ENCODE measurements at places on chromosomes 4 and X.

GRCh38 chrX:129718676-129719075 is 20.1 kb upstream of the XPNPEP2 start:
- DNase-seq: no peak

DNA sequence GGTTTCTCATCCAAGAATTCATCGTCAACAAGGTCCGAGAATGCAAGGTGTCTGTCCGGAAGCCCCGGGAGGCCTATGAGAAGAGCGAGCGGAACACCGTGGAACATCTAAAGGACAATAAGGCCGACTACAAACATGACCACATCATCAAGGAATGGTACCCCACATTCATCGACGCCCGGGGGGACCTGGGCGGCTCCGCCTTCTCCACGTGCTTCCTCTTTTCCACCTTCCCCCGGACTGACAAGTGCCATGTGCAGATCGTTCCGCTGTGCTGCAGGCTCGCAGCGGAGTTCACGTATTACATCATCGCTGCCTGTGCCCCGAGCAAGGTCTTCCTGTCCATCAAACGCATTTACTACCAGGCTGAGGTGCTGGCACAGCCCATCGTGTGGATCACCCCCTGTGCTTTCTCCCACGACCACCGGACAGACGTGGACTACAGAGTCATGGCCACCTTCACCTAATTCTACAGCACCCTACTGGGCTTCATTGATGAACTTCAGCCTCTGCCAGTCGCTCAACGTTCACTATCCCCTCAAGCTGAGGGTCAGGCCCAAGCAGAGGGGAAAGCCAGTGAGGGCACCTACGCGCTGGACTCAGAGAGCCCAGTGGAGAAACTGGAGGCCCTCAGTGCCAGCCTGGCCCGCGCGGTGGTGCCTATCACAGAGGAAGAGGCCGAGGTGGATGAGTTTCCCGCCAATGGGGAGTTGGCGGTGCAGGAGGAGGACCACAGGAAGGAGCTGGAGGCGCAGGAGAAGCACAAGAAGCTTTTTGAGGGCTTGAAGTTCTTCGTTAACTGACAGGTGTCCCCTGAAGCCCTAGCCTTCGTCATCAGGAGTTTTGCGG is 125.9 kb upstream of the PABPC4L start:
- DNase-seq: peak; percentile 62

GRCh38 chrX:44949125-44949524 is 76.1 kb downstream of the KDM6A start:
- DNase-seq: no peak

DNA sequence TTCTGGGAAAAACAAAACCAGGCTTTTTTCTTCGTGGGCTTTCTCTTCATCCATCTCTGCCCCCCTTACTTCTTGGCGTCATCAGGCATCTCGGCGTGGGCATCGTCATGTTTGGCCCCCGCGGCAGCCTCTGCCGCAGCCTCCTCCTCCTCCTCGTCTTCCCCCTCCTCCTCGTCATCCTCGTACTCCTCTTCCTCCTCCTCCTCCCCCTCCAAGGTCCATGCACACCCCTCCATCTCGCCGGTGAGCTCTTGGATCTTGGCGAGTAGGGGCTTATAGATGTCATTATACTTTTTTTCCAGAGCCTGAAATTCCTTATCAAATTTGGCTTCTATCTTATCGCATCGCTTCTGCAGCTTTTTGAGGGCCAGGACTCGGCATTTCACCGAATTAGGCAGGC is 488 bp downstream of the NAP1L5 start:
- no peak for DNase-seq

- DNase-seq: no peak
These were observed 924.3 kb upstream of the SLIT2 start for GRCh38 chr4:19327364-19327763.

DNA sequence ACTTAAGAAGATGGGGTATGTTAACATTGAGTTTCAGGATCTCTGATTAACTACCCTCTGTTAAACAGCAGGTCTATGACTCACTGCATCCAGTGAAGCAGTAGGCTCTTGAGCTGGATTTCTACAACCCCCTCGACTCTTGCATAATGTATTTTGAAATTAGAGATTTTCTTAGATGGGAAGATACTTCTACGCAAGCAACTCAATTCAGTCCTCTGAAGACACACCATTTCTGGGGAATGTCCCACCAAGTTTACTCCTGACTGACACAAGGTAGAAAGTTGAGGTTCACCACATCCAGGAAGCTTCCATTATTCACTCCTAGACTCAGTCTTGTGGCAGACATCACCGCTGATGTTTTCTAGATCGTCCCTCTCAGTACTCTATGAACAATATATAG is 12.9 kb downstream of the PALLD start:
- DNase-seq: no peak

- DNase-seq: no peak
These were observed 54.0 kb downstream of the SNX25 start for GRCh38 chr4:185263419-185263818.

DNA sequence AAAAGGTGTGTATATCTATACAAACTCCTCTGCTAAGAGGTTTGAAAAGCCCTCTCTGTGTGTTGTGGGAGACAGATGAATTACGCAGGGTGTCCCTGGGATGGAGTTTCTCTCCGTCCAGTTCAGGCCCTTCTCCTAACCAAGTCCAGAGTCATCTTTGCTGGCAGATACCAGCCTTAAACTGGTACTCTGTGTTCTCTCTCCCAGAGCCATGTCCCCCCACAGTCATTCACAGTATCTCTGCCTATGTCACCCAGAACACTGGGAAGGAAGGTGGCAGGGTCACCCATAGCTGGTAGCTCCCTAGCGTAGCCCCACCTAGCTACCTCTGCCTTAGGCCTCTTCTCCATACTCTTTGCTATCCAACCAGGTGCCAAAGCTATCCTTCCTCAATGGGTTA is 8.9 kb downstream of the AMER1 start:
- no peak for DNase-seq

Measured in SHP77 (cell line).